KG1 (cell line): ENCODE measurements at places on chromosomes 11 and 22.

DNA sequence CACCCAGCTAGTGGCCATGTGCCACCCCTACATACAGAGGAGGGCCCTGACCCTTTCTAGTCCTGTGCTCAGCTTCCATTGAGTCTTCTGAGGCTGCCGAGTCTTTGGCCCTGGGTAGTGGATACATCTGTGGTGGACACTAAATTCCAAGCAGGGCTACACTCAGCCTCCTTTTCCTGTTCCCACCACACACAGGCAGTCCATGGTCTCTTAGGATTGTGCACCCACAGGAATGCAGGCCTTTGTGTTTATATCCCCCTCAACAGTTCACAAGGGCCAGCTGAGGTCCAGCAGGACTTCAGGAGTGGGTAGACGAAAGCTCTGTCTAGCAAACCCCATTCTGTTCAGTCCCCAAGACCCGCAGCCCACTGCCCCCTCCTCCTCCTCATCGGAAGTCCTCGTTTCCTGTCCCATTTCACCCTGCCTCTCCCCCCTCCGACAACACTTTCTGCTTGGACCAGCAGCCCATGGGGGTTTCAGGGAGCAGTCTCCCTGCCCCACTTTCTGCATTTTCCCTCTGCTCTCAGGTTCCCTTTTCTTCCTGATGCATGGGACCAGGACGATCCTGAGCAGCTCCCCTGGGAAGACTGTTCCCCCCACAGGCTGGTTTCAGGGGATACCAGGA lies 91.8 kb downstream of the SWAP70 start:
- DNase-seq, result no peak

- no peak for DNase-seq
Measured at GRCh38 chr11:71199226-71199820, 53.1 kb downstream of the SHANK2 start.

DNA sequence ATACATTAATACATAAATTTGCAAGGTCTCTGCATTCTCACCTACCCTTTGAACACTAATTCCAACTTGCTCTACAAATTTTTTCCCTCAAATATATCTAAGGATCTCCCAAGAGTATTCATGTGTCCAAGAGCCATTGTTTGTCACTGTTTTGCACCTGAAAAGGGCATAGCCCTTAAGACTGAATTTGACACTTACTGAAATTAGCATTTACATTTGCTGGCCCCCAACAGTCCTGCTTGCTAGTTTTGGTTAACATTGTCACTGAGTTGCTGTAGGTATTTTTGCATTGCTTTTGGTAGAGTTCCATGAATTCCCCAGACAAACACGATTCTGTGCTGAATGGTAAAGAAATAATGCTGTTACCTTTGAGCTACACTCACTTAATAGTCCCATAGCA lies 57.3 kb downstream of the KCNA4 start:
- no peak for DNase-seq

DNA sequence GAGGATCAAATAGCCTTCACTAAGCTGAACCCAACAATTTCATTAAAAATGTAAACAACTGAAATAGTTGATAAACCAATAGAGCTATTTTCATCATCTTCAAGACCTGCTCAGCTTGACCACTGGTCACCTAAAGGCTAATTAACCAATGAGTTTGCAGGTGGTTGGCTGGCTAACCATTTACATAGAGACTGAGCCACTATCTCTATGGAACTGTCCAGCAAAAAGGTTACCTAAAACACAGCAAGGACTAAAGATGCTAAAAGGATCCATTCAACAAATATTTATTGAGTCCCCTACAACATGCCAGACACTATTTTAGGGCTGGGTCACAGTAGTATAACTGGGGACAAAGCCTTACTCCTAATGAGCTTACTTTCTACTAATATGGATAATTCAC lies 123.8 kb downstream of the CD44 start:
- no peak for DNase-seq

- no peak for DNase-seq
Measured at GRCh38 chr22:46185283-46185682, 35.0 kb downstream of the PPARA start.

GRCh38 chr11:125274309-125274708 lies 109.8 kb downstream of the PKNOX2 start:
- DNase-seq, result no peak

DNA sequence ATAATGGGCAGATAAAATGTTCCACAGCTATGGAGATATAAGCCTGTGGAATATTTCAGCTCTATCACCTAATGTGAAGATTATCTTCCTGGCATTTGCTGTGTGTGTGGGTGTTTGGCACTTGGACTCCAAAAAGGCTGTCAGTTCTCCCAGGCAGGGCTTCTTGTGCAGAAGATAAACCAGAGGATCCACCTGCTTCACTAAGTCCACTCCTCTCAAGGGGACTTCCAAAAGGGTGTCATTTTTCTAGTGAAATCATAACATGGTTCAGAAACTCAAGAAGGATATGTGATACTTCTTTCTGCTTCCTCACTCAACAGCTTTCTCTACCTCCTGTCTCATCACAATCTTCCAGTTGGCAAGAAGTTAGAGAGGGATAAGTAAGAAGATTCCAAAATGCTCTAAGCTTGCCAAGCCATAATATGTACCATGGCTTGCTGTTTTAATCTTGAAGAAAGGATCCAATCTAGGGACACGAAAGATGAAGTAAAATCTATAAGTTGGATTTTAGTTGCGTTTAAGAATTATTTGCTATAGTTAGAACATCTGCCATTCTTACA lies 206.2 kb upstream of the MTMR2 start:
- DNase-seq, result no peak

GRCh38 chr11:57868491-57868890 lies 106.9 kb downstream of the CTNND1 start:
- no peak for DNase-seq

- DNase-seq, result no peak
Measured at GRCh38 chr11:120386318-120386717, 50.1 kb downstream of the ARHGEF12 start.

DNA sequence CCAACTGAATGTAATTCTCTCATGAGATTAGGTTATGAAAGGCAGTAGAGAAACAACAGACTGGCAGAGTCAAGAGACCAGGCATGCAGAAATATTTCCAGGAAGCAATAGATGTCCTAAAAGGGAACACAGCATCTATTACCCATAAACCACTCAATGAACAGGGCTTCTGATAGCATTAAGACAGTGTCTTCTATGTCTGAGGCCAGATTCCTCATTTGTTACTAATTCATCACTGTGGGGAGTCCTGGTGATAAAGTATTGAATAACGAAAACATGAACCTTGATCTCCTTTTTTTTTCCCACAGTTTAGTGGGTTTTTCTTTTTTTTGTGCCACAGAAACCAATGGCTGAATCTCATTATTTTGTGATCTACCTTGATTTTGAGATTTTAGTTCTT lies 339.0 kb downstream of the METTL15 start:
- DNase-seq, result no peak

DNA sequence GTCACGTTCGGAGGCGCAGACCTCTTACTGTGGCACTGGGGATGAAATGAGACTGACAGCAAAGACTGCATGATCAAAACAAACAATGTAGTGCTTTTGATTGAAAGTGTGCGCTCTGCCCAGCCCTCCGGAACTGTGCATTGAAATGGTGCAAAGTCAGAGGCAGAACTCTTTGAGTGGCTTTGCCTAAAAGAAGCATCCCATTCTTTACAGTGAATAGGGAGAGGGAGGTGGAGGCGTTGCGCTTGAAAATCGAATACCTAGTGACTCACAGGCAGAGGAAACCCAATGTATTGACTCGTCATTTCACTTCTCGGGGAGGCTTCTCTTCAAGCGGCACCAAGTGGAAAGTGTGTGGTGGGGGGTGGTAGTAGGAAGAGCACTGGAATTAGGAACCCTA lies 10.9 kb downstream of the RCN1 start:
- no peak for DNase-seq

GRCh38 chr11:64206457-64207255 lies at the start of gene FERMT3:
Gene FERMT3 (plus strand): TSS chr11:64206721. CDS start chr11:64207365, 644 bp downstream.
- DNase-seq, result peak; percentile 92

DNA sequence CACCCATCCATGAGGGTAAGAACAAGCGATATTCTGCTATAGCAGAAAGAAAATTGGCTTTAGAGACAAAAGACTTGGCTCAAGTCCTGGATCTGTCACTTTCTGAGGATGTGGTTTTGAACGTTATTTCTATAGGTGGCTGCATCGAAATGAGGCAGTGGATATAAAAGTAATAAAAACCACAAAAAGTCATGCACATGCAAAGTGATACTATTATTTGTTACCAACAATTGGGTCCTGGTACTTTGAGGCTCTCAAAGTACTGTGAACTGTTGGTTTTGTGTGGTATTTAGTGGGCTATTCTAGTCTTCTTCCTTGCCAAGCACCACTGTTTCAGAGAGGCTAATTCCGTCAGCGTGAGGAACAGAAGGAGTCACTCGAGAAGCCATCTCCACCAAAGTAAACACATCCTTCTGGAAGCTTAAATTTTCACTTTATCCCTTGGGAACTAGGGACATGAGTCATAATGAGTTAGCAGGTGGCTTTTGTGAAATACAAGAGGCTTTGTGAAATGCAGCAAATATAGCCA lies 13.1 kb downstream of the UBASH3B start:
- DNase-seq, result peak; percentile 28

- peak; percentile 95 for DNase-seq
Measured at GRCh38 chr11:122697636-122698167, 42.2 kb downstream of the UBASH3B start.

DNA sequence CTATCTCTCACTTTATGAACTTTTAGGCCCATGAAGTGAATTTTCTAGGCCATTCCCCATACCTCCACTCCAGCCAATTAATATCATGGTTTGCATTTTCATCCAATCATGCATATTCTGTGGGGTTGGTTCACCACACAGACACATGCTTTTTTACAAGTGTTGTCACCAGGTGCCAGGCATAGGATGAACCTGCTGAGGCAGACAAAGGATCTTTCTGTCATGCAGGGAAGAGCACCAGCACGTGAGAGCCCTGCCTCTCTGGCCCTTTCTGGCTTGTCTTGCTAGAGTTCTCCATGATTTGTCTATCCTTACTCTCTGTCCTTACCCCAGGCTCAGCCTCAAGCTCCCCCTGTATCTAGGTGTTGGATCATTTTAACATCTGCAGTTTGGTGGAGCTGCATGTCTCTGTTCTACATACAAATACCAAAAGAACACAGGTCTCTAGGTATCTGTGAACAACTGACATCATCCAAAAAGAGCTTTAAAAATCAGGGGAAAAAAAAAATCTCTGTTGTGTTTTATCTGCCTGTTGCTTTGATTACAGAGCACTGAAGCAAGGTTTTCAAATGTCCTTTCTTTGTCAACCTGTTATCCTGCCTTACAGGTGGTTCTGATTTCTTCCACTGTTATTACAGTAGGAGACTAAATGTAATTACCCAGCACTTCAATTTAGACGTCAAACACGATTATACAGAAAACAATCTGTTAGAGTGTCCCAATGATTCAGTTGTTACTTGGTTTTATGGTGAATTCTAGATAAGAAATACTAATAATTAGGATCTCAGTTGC lies 58.4 kb upstream of the GRAMD1B start:
- no peak for DNase-seq

- no peak for DNase-seq
Measured at GRCh38 chr11:71136095-71136845, 116.1 kb downstream of the SHANK2 start.
